C1 segment of cervical spinal cord (tissue), 14 donors: ENCODE measurements at places on chromosomes 11 and 22.

DNA sequence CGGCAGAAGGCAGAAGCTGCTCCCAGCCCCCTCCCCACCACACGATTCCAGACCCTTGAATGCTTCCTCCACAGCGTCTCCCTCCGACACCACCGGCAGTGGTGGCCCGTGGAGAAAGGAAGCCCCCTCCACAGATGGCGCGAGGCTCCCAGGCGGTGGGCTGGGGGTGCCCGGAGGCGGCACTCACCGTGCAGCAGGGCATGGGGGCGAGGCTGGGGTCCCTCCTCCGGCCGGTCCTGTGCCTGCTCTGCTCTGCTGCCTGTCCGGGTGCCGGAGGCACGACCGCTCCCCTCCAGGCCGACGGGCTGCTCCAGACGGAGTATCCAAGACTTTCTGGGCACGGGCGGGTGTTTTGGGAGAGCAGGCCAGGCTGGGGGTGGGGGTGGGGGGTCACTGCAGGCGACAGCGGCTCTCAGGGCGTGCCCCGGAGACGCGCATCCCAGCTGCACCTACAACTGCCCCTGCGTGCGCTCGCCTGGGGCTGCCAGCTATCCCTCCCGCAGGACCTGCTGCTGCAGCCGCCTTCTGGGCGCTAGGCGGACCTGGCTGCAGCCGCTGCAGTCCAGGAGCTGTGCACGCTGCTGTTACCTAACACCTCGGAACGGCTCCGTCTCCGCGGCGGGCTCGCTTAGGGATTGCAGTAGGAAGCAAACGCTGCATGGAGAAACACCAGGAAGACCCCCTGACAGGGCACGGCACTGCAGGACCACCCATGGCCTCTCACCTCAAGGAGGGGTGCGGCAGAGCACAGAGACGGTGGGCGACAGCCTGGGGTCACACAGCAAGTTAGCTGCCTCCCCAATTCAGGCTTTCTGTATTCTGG, 15.2 kb downstream of the MRGPRG start:
- no peak for DNase-seq

- no peak for DNase-seq
Observed at GRCh38 chr22:22406445-22407027, 102.0 kb downstream of the ZNF280B start.

GRCh38 chr11:28114731-28115130, 6.5 kb downstream of the METTL15 start:
- DNase-seq = no peak

GRCh38 chr11:78504181-78504580, 70.5 kb downstream of the NARS2 start:
- DNase-seq = no peak

DNA sequence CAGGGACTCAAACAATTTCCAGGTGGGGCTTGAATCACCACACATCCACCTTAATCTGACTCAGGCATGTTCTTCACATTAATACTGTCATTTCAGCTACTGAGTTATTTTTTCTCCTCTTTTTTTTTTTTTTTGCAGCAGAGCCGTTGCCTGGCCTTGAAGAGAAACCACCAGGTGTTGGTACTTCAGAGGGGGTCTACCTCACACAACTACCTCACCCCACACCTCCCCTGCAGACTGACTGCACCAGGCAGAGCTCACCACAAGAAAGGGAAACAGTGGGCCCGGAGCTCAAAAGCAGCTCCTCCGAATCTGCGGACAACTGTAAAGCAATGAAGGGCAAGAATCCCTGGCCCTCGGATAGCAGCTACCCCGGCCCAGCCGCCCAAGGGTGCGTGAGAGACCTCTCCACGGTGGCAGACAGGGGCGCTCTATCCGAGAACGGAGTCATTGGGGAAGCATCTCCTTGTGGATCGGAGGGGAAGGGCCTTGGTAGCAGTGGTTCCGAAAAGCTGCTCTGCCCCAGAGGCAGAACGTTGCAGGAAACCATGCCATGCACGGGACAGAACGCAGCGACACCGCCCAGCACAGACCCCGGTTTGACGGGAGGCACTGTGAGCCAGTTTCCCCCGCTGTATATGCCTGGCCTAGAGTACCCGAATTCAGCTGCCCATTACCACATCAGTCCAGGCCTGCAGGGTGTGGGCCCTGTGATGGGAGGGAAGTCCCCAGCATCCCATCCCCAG, 15.1 kb upstream of the SLC25A18 start:
- DNase-seq = no peak

DNA sequence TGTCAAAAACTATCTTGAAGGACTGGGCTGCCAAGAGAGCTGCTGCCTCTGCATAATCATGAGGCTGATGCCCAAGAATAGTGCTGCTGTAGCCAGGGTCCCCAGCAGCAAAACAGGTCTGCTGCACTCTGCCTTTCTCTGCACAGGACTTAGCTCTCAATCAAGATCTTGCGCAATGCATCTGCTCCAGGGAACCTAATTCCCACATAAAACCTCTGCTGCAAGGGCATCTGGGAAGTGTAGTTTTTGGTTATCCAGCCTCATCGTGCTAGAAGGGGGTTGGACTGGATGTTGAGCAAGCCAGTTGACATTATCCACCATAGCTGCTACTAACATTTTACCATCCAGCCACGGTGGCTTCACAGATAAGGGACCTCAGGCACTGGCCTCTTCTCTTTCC, 192.7 kb downstream of the C11orf91 start:
- DNase-seq = no peak

GRCh38 chr11:13338019-13338426, 60.4 kb downstream of the BMAL1 start:
- no peak for DNase-seq

DNA sequence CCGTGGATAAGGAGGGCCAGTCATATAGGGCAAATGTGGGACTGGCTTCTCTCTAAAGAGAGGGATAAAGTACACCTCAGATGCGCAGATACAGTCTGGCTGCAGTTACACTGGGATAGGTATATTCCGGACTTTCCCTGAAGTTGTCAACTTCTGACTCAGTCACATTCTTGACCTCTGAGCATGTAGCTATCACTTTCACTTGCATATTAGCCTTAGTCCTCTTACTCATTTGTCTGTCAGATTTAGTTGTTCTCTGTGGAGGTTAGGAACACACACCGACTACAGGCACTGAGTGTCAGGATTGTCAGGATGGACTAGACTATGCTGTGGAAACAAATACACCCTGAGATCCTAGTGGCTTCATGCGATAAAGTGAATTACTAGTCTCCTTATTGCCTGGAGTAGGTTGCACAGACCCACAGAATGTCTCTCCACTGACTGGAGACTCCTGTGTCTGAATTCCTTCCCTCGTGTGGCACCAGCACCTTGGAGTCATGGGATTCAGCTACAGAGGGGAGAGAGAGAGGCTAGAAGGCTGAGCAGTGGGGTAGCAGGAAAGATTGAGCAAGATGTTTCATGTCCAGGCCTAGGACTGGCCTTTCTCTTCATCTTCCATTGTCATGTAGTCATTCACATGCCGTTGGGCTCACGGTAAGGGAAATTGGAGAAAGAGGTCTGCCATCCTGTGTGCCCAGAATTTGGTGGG, 654.3 kb downstream of the NTM start:
- DNase-seq = no peak

DNA sequence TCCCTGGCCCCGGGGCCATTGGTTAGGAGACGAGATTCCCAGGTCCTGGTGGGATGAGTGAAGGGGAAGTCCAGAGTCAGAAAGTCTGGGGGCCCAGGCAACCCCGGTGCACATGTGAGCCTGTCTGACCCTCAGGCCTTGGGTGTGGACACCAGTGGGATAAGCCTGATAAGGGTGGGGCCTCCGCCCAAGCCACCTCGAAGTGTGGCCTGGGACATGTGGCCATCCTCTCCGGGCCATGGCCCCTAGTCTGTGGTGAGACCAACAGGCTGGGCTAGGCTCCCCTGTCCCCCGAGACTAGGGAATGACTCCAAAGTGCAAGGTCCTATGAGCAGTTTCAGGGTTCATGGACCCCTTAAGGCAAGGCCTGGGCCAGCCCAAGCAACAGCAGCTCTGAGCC, 6.3 kb downstream of the CABP7 start:
- no peak for DNase-seq

DNA sequence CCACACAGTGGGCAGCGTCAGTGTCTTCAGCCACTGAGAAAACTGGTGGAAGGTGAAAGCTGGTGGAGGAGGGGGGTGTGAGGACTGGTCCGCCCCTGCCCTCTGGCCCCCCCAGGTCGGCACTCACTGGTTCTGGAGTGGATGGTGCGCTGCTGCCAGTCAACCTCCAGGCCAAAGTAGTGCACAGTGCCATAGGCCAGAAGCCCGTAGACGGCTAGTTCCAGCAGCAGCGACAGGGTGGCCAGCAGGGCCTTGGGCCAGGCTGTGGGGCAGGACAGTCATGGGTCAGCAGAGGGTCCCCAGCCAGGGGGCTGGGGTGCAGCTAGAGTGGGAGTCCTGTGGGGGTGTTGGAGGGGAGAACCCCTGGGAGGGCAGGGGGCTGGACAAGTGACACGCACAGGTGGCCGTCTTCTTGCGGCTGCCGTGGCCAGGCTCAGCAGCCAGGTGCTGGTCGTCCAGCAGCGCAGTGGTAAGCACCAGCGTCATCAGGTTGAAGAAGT, 2.2 kb downstream of the LMF2 start:
- no peak for DNase-seq

GRCh38 chr11:66072518-66072917, 2.4 kb downstream of the PACS1 start:
- no peak for DNase-seq

- no peak for DNase-seq
Observed at GRCh38 chr22:36110306-36110881, 50.2 kb downstream of the APOL3 start.

GRCh38 chr11:14248580-14248981, 110.4 kb downstream of the RRAS2 start:
- DNase-seq = peak; percentile 12

DNA sequence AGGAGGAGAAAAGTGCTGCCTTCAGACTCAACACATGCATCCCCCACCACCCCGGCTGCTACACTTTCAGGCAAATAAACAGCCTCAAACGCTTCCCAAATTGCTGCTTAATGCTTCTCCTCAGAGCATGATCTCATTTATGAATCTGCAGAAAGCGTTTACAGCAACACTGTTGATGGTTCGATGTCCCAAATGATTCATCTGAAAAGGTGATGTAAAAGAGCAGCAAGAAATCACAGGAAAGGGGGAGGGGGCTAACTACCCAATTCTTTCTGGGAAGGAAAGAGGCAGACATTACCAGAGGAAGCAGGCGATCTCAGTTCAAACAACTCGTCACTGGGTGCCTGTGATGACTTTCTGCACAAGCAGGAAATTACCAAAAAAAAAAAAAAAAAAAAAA, 119.6 kb downstream of the TENM4 start:
- DNase-seq = no peak

- DNase-seq = no peak
Observed at GRCh38 chr22:33747576-33748180, 172.6 kb downstream of the LARGE1 start.

DNA sequence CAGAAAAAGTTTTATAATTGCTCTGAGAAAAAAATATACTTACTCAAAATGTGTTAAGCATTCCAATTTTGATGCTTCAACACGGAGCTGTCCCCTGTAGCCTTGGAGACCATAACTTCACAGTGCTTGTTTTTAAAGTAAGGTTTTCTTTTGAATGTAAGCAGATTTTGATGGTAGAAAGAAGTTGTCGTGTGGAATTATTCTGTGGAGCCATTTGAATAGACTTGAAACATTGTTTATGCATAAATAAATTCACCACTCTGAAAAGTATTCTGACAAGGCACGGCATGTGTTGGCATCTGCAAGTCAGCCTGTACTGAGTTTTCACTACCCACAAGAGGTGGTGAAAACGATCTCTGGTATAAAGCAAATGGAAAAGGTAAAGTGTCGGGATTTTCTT, 115.5 kb downstream of the UVRAG start:
- DNase-seq = no peak

GRCh38 chr22:45684169-45684568, 12.5 kb downstream of the ATXN10 start:
- no peak for DNase-seq

DNA sequence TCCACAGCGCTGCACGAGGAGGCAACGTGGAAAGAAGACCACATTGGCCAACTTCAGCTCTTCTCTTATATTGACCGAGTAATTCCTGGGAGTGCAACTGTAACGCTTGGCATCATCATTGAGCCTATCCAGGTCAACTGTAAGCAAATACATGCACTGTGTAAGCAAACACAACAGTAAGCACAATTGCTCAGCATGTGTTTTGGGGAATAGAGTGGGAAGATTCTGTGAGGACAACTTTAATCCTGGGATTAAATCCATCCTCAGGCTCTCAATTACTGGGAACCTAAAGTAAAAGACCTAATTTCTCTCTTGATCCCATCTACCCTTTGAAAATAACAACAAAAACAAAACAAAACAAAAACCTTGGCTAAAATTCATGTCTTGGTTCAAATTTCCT, 109.5 kb upstream of the DDI1 start:
- DNase-seq = no peak

- no peak for DNase-seq
Observed at GRCh38 chr22:47613606-47614350, 851.3 kb downstream of the TBC1D22A start.

GRCh38 chr11:10379022-10379421, 74.1 kb downstream of the ADM start:
- DNase-seq = no peak

GRCh38 chr22:34592123-34592740, 473.7 kb upstream of the ISX start:
- no peak for DNase-seq

GRCh38 chr11:118641397-118642019, 34.1 kb downstream of the PHLDB1 start:
- no peak for DNase-seq

DNA sequence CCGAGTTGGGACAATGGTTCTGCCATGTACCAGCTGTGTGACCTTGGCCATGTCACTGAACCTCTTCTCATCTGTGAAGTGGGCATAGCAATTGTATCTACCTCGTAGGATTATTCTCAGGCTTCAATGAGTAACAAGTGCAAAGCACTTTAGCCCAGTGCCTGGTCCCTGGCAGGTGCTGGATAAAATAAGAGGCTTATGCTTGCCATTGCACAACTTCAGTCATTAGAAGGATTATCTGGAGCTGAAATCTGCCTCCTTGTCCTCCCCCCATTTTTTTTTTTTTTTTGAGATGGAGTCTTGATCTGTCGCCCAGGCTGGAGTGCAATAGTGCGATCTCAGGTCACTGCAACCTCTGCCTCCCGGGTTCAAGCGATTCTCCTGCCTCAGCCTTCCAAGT, 7.2 kb downstream of the SMTNL1 start:
- DNase-seq = no peak

GRCh38 chr22:46851941-46852340, 89.5 kb downstream of the TBC1D22A start:
- DNase-seq = no peak

DNA sequence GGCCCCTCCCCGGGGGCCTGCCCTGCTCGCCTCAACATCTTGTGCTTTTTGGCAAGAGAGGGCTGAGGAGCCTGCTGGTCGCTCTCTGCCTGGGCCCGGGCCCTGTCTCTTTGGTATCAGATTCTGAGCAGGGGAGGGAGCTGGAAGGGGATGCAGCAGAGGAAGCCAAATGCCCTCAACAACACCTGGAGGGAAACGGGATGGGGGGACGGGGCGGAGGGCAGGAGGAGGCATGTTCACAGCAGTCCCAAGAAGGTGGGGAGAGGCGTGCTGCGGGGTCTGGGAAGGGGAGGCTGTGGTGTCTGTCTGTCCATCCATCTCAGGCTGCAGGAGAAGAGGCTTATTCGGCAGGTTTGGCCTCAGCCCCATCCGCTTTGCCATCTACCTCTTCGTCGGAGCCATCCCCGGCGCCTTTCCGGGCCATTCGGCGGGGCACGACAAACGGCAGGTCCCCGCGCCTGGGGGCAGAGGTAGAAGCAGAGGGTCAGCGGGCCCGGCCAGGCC, 29.4 kb downstream of the APOL1 start:
- no peak for DNase-seq

- DNase-seq = peak; percentile 5
Observed at GRCh38 chr11:61567286-61568061, 13.4 kb downstream of the SYT7 start.

GRCh38 chr11:114440971-114441763, 1.9 kb downstream of the REXO2 start:
- DNase-seq = no peak
